ENCODE measurements at places on chromosomes 3 and 15.
A peak's percentile ranks its signal among the peaks of the same experiment; 100 is the strongest.

GRCh38 chr3:65742914-65743313 is 295.8 kb downstream of the MAGI1 start:
- peak; percentile 65 for DNase-seq

DNA sequence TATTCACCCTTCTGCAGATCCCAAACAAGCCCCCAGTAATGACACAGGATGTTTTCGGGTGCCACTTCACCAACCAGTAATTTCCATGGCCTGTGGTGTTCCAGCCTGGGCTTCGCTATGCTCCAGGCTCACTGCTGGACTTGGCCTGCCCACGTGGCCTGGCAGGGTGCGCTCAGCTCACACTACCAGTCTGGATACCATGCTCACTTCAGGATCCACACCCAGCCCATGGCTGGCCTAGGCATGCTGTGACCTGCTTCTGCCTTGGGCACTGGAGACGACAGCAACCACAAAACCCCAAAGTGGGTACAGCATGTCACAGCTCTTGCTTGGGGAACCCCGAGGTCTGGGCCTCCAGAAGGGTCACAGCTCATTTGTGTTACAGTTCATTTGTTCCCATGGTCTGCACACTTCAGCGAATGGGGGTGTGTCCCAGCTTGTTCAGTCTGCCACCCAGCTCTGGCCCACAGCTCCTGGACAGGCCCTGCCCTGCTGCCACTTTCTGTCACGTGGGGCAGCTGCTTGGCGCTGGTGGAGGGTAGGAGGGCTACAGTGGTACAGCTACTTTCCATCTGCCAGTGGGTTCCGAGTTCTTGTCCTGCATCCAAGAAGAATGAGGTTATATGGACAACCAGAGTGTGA is 650.8 kb downstream of the MCTP2 start:
- no peak for DNase-seq

GRCh38 chr3:191136347-191136746 is 62.7 kb upstream of the OSTN start:
- DNase-seq = peak; percentile 51

DNA sequence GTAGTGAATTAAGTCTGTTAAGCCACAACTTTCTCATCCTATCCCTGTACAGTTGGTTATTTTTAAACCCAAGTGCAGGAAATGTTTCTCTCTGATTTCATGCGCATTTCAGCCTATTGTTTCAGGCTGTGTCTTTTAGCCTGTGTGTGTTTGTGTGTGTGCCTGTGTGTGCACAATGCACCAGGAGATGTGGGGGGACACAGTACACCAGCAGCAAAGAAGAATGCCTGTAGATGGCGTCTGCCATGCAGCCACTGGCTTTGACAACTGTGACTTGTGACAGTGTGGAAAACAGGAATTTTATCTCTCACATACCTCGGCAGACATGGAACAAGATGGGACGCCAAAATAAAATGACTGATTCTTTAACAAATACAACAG is 43.6 kb upstream of the PLXNA1 start:
- DNase-seq = no peak

GRCh38 chr15:38004218-38004861 is 69.9 kb downstream of the TMCO5A start:
- DNase-seq = no peak

GRCh38 chr3:111415018-111415417 is 127.0 kb upstream of the CD96 start:
- DNase-seq = no peak

GRCh38 chr3:54257125-54257720 is 134.9 kb downstream of the CACNA2D3 start:
- no peak for DNase-seq

GRCh38 chr3:38116471-38117162 is 20.3 kb downstream of the ACAA1 start:
- DNase-seq = peak; percentile 13

All from ELR (cell line).